Nephron progenitor cell (in vitro differentiated cells): ENCODE measurements at places on chromosomes 3 and 15.

GRCh38 chr3:184466413-184466960, 86.6 kb downstream of the CHRD start:
- H3K4me1 ChIP-seq, result no peaks in the 10 kb centered on the region
- H3K4me3 ChIP-seq, result no peak overlapping the region
- peak; percentile 14 for DNase-seq
- no peaks in the 10 kb centered on the region for H3K36me3 ChIP-seq
- H3K27me3 ChIP-seq, result peaks cover 24% of the 10 kb centered on the region

- no peak overlapping the region for H3K27ac ChIP-seq
- H3K27me3 ChIP-seq, result peaks cover 18% of the 10 kb centered on the region
- H3K36me3 ChIP-seq, result no peaks in the 10 kb centered on the region
- H3K4me3 ChIP-seq, result no peak overlapping the region
Observed at GRCh38 chr3:193963808-193964516, 172.0 kb upstream of the HES1 start.

DNA sequence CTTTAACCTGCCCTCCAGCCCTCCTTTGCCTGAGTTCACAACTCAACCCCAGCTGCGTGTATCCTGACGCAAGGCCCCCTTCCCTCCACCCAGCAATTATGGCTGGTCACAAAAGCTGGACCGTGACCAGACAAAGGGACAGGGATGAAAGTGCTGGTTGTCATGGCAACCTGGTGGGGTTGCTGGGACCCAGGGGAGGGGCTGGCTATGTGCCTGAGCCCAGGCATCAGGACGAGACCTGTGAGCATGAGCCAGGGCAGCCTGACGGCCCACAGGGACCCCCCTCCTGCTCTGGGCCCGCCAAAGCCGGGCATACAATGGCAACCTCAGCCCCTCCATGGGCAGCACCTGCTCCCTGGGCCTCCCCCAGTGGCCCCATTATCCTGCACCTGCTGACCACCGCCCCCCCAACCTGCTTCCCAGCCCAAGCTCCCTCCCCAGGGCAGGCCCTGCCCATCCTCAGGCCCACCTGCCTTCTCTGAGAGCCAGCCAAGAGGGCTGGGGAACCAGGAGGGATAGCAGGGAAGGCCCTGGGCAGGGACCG, 4.5 kb upstream of the DNAH1 start:
- no peak overlapping the region for H3K27ac ChIP-seq
- DNase-seq, result peak; percentile 57
- no peak overlapping the region for H3K4me3 ChIP-seq
- H3K4me1 ChIP-seq, result peaks cover 47% of the 10 kb centered on the region
- H3K36me3 ChIP-seq, result no peaks in the 10 kb centered on the region
- H3K27me3 ChIP-seq, result peaks cover 32% of the 10 kb centered on the region

DNA sequence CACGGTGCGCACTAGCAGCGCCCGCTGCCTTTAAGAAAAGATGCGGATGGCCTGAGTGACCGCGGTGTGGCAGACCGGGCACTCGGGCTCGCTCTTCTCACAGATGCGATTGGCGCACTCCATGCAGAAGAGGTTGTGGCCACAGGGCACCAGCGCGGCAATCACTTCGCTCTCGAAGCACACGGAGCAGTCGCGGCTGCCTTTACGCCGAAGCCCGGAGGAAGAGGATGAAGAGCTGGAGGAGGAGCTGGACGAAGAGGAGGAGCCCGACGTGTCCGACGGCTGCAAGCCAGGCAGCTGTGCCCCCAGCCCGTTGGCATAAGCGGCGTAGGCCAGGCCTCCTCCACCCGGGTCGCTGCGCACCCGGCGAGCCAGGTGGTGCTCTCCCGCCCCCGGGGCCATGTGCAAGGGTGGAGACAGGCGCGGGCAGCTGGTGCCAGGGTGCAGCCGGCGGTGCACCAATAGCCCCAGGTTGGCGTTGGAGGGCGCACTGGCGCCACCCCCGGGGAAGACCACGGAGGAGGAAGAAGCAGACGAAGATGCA, 2.6 kb downstream of the MEX3B start:
- H3K27ac ChIP-seq, result no peak overlapping the region
- peaks cover 52% of the 10 kb centered on the region for H3K4me1 ChIP-seq
- peaks cover 24% of the 10 kb centered on the region for H3K36me3 ChIP-seq
- peak overlapping the region; percentile 92 for H3K4me3 ChIP-seq

DNA sequence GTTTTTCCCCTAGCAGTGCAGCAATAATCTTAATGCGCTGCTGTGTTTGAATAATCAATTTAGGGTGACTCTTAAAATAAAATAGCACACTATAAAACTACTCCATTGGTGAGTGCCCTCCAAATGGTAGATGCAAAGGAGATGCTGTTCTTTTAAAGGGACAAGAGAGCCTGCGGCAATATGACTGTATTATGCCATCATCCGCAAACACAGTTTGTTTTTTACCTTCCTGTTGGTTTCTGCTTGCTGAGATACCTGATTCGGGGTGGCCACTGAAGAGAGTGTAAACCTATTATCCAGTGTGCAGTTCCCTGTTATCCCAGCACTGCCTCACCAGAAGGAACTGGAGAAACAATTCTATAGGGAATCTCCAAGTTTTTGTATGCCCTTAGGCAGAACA, 523.1 kb upstream of the TGFBR2 start:
- DNase-seq, result no peak
- no peak overlapping the region for H3K4me3 ChIP-seq
- H3K27ac ChIP-seq, result no peak overlapping the region
- peaks cover 1% of the 10 kb centered on the region for H3K36me3 ChIP-seq

DNA sequence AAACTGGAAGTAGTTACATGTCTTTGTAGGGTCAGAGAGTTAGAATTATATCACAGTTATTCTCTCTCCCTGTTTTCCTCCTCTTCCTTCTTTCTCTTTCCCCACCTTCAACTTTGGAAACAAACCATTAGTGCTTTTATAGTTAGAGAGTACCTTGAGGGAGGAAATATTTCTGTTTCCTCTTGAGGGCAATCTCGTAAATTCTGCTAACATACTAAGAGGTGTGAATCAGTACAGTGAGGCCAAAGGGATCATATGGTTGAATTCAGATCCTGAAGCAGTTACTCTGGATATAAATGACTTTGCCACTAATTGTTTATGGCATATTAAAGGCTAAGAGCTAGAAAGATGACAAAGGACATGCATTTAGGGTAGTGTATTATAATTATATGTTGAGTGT, 60.3 kb upstream of the CCNL1 start:
- H3K4me3 ChIP-seq, result no peak overlapping the region
- no peaks in the 10 kb centered on the region for H3K36me3 ChIP-seq
- DNase-seq, result no peak
- no peaks in the 10 kb centered on the region for H3K4me1 ChIP-seq
- peak overlapping the region; percentile 10 for H3K27ac ChIP-seq

- H3K36me3 ChIP-seq, result no peaks in the 10 kb centered on the region
- peak overlapping the region; percentile 58 for H3K27ac ChIP-seq
- no peak for DNase-seq
Observed at GRCh38 chr3:57048052-57048671, 12.3 kb upstream of the SPATA12 start.

GRCh38 chr3:191070762-191071403, 128.2 kb upstream of the OSTN start:
- no peak overlapping the region for H3K4me3 ChIP-seq
- H3K4me1 ChIP-seq, result no peaks in the 10 kb centered on the region

DNA sequence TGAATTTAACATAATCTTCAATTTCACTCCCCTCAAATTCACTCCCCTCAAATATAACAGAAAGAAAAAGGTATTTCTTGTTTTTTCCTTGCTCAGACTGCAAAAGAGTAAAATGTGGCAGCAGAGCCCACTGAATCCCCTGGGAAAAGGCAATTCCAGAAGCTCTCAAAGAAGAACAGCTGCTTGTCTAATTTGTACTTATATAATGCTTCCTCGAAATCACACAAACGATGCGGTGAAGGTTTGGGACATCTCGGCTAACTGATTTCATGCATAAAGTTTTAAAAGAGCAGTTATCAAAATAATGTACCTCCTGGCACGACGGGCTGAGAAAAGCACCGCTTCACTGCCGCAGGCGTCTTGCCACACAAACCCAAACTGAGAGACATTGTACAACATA, 10.7 kb downstream of the BDH1 start:
- H3K27ac ChIP-seq, result peak overlapping the region; percentile 93
- H3K36me3 ChIP-seq, result peaks cover 5% of the 10 kb centered on the region
- peaks cover 43% of the 10 kb centered on the region for H3K4me1 ChIP-seq
- no peak for DNase-seq

GRCh38 chr15:52080706-52081392, 31.7 kb downstream of the BCL2L10 start:
- peaks cover 13% of the 10 kb centered on the region for H3K4me1 ChIP-seq
- peaks cover 6% of the 10 kb centered on the region for H3K27me3 ChIP-seq
- DNase-seq, result no peak
- no peak overlapping the region for H3K4me3 ChIP-seq
- H3K36me3 ChIP-seq, result no peaks in the 10 kb centered on the region

DNA sequence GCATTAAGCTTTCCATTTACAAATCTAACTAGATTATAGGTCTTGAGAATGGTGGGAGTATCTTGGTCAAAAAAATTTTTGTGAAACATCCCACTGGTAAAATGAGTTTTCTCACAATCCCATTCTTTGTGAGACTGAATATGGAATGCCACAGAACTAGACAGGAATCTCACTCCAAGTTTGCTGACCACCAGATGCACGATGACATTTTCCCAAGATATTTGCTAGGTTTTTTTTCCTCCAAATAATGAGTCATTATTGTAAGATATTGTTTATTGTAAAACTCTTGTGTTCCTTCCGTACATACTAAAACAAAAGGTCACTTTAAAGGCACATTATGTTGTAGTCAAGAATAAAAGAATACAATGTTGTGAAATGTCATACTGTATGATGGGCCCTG, 53.9 kb downstream of the COPS2 start:
- peaks cover 9% of the 10 kb centered on the region for H3K36me3 ChIP-seq
- no peaks in the 10 kb centered on the region for H3K27me3 ChIP-seq
- no peak overlapping the region for H3K4me3 ChIP-seq
- no peaks in the 10 kb centered on the region for H3K4me1 ChIP-seq
- no peak for DNase-seq
- H3K27ac ChIP-seq, result no peak overlapping the region

DNA sequence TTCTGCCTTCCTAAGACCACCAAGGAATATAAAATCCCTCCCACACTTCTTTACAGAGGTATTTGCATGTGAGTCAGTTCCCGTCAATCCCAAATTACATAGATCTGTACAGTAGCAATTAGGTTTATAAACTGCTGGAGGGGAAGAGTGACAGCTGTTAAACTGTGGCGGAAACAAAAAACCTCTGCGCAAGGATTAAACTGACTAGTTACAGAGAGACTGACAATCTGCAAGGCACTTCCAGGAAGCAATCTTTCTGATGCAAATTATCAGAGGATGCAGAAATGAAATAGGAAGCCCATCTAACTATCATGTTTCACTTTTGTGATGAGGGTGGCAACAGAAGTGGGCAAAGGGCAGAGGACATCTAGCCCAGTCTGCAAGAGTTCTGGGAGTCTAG, 150.4 kb downstream of the RTP4 start:
- no peaks in the 10 kb centered on the region for H3K36me3 ChIP-seq
- no peak overlapping the region for H3K27ac ChIP-seq
- peaks cover 3% of the 10 kb centered on the region for H3K27me3 ChIP-seq
- peaks cover 3% of the 10 kb centered on the region for H3K4me1 ChIP-seq

GRCh38 chr3:128623762-128624176, 26.8 kb downstream of the RPN1 start:
- no peak for DNase-seq
- H3K27ac ChIP-seq, result peak overlapping the region; percentile 66
- no peak overlapping the region for H3K4me3 ChIP-seq
- peaks cover 74% of the 10 kb centered on the region for H3K36me3 ChIP-seq
- H3K27me3 ChIP-seq, result no peaks in the 10 kb centered on the region
- peaks cover 16% of the 10 kb centered on the region for H3K4me1 ChIP-seq

GRCh38 chr3:107142171-107142570, 235.1 kb upstream of the CCDC54 start:
- DNase-seq, result no peak
- peaks cover 6% of the 10 kb centered on the region for H3K36me3 ChIP-seq
- peak overlapping the region; percentile 63 for H3K27ac ChIP-seq
- H3K27me3 ChIP-seq, result peaks cover 3% of the 10 kb centered on the region
- H3K4me1 ChIP-seq, result peaks cover 20% of the 10 kb centered on the region

GRCh38 chr3:42855547-42856380, 19.9 kb downstream of the CYP8B1 start:
- H3K4me3 ChIP-seq, result no peak overlapping the region
- peaks cover 37% of the 10 kb centered on the region for H3K4me1 ChIP-seq
- peaks cover 23% of the 10 kb centered on the region for H3K27me3 ChIP-seq
- H3K27ac ChIP-seq, result no peak overlapping the region
- no peaks in the 10 kb centered on the region for H3K36me3 ChIP-seq
